ENCODE measurements at places on chromosomes 13 and 19. TPM values are rescaled to one million over a fixed set of nuclear protein-coding genes. Genes with fewer than 3 reads are reported as not detected.

GRCh38 chr13:30845297-30846214, 60.5 kb upstream of the MEDAG start:
- DNase-seq = no peak

DNA sequence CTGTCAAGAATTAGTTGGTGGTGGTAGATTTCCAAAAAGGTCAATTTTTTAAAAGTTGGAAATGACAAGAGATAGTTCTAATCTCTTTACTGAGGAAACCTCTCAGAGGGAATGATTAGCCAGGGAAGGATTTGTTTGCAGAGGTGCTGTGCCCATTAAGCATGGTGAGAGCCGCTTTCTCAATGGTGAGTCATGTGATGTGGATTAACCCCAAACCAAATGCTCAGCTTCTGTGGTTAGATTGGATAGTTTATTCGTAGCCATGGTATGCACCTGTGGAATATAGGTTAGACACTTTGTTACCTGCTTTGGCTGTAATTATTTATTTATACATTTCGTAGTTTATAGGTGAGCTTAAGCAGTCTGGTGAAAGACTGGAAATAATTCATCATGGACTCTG, 7.1 kb downstream of the HNRNPM start:
- no peak for DNase-seq

GRCh38 chr13:49367640-49368422, 76.0 kb downstream of the CAB39L start:
- no peak for DNase-seq

GRCh38 chr19:46492841-46493235, 2.8 kb downstream of the PNMA8B start:
- DNase-seq = no peak

- no peak for DNase-seq
These were observed 105.6 kb downstream of the SPRY2 start for GRCh38 chr13:80235166-80235966.

- peak; percentile 87 for DNase-seq
These were observed 26.7 kb upstream of the NANOS3 start for GRCh38 chr19:13849991-13850909.

GRCh38 chr13:109500146-109500773, 286.1 kb downstream of the IRS2 start:
- DNase-seq = no peak

GRCh38 chr13:28121224-28121623, 17.1 kb upstream of the PAN3 start:
- no peak for DNase-seq

GRCh38 chr19:9309974-9310446, 372 bp upstream of the ZNF699 start:
- peak; percentile 91 for DNase-seq

Gene ZNF799
- 1.9 TPM for total RNA-seq

Gene SIGLECL1
- not detected for total RNA-seq

Gene UBE2L5
- not detected for total RNA-seq

Gene IZUMO4
- total RNA-seq = 1.6 TPM

Gene PTH2
- total RNA-seq = not detected

Gene CCDC8
- total RNA-seq = 1.1 TPM
